IPS DF 19.7 (cell line): ENCODE measurements at places on chromosomes 4 and X.
A peak's percentile ranks its signal among the peaks of the same experiment; 100 is the strongest.

- DNase-seq = peak; percentile 30
Measured at GRCh38 chr4:156346959-156347385, 393.3 kb upstream of the CTSO start.

- DNase-seq = no peak
Measured at GRCh38 chr4:168057412-168057811, 34.9 kb upstream of the ANXA10 start.

- no peak for DNase-seq
Measured at GRCh38 chrX:14038375-14039085, 8.8 kb upstream of the GEMIN8 start.

GRCh38 chr4:105651884-105652283 is 56.6 kb downstream of the INTS12 start:
- DNase-seq = no peak

DNA sequence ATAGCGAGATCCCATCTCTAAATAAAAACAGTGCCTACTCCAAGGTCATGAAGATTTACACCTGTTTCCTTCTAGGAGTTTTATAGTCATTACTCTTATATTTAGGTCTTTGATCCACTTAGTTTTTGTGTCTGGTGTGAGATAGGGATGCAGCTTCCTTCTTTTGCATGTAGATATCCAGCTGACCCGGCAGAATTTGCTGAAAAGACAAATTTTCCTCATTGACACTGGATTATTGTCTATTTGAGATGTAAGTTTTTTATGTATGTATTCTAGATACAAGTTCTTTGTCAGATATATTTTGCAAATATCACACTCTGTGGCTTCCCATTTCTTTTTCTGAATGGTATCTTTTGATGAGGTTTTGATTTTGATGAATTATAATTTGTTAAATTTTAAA is 85.4 kb downstream of the RFC1 start:
- no peak for DNase-seq

GRCh38 chrX:73855546-73855945 is 292.5 kb downstream of the CHIC1 start:
- DNase-seq = no peak

- DNase-seq = no peak
Measured at GRCh38 chr4:38802561-38803355, 1.8 kb downstream of the TLR1 start.

- no peak for DNase-seq
Measured at GRCh38 chr4:112005027-112005426, 140.2 kb upstream of the FAM241A start.

DNA sequence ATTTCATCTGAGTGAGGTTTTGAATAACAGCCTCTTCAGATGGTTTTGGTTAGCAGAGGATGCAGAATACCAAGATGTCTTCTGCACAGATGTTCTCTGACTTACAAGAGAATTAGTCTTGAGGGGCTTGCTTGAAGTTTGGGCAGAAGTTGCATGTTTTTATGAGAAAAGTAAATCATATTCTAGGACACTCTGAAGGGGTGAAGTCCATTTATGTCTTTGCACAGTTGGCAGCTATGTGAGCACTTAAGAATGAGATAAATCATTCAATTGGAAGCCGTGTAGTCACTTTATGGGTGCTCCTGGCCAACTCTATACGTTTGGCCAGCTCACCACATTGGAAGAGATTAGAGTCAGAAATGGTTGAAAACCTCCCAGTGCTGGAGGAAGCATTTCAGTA is 252.7 kb upstream of the KCNIP4 start:
- DNase-seq = no peak

DNA sequence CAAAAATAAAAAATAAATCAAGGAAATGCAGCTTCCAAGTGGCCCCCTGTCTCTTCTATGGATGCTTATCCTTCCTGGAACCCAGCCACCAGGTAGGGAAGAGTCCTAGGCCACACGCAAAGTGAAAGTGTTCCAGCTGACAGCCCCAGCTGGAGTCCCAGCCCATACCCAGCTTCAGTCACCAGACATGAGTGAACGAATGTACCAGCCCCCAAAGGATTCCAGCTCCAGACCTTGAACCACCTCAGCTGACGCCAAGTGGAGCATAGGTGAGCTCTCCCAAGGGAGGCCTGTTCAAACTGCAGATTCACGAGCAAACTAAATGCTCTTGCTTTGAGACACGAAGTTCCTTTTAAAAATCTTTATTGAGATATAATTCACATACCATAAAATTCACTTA is 62.0 kb downstream of the BCOR start:
- no peak for DNase-seq

GRCh38 chr4:133555671-133556070 is 406.6 kb downstream of the PCDH10 start:
- DNase-seq = no peak

GRCh38 chrX:10931976-10932375 is 179.2 kb upstream of the HCCS start:
- no peak for DNase-seq

DNA sequence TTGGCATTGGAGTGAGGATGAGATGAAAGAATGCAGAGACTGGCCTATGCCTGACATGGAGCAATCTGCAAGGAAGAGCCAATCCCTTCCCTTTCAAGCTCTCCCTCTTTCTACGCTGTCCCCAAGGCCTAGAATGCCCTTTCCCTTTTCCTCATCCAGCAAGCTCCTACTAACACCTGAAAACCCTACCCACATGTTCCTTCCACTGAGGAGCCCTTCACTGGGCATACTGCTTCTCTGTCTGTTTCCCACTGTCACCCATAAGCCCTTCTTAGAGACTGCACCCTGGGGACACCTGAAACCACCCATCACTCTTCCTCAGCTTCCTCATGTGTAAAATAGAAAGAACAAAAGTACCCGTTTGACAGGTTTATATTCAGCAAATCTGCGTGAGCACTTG is 249.6 kb upstream of the PSAPL1 start:
- DNase-seq = no peak
